ENCODE measurements at places on chromosomes 4 and X.
A peak's percentile ranks its signal among the peaks of the same experiment; 100 is the strongest.

GRCh38 chr4:142355421-142355930, 490.6 kb downstream of the INPP4B start:
- no peak overlapping the region for H3K4me3 ChIP-seq
- H3K27ac ChIP-seq: no peak overlapping the region
- no peak for DNase-seq
- H3K4me1 ChIP-seq: no peaks in the 10 kb centered on the region

GRCh38 chrX:69507500-69507789, 3.3 kb downstream of the NALF2 start:
- no peak overlapping the region for H3K4me3 ChIP-seq
- H3K36me3 ChIP-seq: peaks cover 25% of the 10 kb centered on the region
- no peaks in the 10 kb centered on the region for H3K27me3 ChIP-seq
- H3K27ac ChIP-seq: no peak overlapping the region

DNA sequence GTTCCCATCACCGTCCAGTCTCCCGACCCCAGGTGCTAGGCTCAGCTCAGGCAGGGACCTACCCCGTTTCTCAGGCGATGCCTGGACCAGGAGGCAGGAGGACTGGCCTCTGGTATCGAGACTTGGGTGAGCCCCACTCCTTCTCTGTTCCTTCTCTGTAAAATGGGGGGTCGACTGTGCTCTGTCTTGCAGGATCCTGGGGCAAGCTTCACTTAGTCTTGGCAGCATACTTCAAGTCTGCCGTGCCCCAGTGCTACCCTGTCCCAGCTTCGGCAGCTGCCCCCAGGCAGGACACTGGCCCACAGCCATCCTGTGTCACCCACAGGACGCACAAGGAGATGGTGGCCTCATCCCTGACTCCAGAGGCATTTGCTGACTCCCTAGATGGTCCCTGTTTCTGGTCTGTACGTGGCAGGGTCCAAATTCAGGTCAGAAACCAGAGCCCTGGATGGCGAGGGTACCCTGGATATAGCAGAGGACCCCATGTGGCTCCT, 7.0 kb upstream of the HAUS7 start:
- peaks cover 3% of the 10 kb centered on the region for H3K27me3 ChIP-seq
- DNase-seq: no peak
- no peak overlapping the region for H3K4me3 ChIP-seq
- H3K27ac ChIP-seq: no peak overlapping the region

DNA sequence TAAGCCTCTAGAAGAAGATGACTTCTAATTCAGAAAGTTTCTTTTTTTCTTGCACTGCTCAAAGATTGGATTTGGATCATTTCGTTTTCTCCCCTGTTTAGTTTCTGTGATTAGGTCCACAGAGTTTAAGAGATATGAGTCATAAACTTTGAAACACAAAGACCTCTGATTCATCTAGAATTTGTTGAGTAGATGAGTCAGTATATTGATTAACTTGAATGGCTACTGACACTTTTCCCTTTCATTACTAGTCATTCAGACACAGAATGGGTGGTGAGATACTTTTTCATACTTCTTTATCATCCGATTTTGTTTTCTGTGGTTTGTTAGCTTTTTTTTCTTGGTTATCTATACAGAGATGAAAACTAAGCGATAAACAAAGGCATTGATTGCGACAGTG, 34.1 kb upstream of the AFF2 start:
- no peaks in the 10 kb centered on the region for H3K4me1 ChIP-seq
- no peak overlapping the region for H3K27ac ChIP-seq
- no peaks in the 10 kb centered on the region for H3K27me3 ChIP-seq
- no peak overlapping the region for H3K4me3 ChIP-seq
- no peak for DNase-seq

- no peak overlapping the region for H3K27ac ChIP-seq
- no peak for DNase-seq
- no peak overlapping the region for H3K4me3 ChIP-seq
- no peaks in the 10 kb centered on the region for H3K4me1 ChIP-seq
- peaks cover 66% of the 10 kb centered on the region for H3K36me3 ChIP-seq
- H3K27me3 ChIP-seq: no peaks in the 10 kb centered on the region
Measured at GRCh38 chr4:1938027-1938426, 66.8 kb downstream of the NSD2 start.

- H3K4me3 ChIP-seq: no peak overlapping the region
- peaks cover 4% of the 10 kb centered on the region for H3K36me3 ChIP-seq
- H3K4me1 ChIP-seq: no peaks in the 10 kb centered on the region
- H3K27ac ChIP-seq: no peak overlapping the region
- no peak for DNase-seq
- no peaks in the 10 kb centered on the region for H3K27me3 ChIP-seq
Measured at GRCh38 chrX:2162695-2163094, 338.1 kb downstream of the DHRSX start.

DNA sequence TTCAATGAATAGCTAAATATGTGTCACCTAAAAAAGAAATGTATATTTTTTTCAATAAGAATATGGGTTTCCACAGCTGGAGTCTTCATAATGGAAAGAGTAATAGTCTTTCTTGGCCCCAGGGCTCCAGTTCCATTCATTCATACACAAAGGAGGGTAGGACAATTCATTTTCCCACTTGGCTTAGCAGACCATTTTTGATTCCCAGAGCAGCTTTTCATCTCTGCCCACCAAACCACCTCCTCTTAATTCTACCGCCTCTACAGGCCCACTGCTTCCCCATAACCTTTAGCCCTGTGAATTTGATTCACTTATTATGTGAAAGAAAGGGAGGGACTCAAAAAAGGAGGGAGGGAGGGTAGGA, 129.9 kb upstream of the PAK3 start:
- H3K27ac ChIP-seq: no peak overlapping the region
- DNase-seq: no peak
- no peaks in the 10 kb centered on the region for H3K27me3 ChIP-seq
- peaks cover 19% of the 10 kb centered on the region for H3K4me1 ChIP-seq

GRCh38 chr4:16290681-16291420, 64.6 kb upstream of the TAPT1 start:
- H3K27ac ChIP-seq: no peak overlapping the region
- H3K4me3 ChIP-seq: no peak overlapping the region
- H3K27me3 ChIP-seq: no peaks in the 10 kb centered on the region
- H3K36me3 ChIP-seq: no peaks in the 10 kb centered on the region
- no peaks in the 10 kb centered on the region for H3K4me1 ChIP-seq
- DNase-seq: no peak

DNA sequence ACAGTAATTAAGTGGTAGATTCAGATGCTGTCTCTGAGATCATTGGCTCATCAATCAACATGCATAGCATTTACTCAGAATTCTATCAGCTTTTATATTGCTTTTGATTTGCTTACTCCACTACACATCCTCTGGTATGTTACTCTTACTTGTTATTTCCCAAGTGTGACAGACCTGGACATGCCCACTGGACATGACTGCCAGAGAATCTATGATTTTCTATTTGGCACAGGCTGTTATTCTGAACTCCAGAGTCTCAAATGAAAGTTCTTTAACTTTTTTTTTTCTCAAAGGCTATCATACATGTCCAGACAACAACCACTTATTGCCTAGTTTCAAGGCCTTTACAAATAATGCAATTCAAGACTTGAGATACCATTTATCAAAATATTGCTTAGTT, 116.1 kb upstream of the ARHGAP24 start:
- no peak for DNase-seq
- no peak overlapping the region for H3K4me3 ChIP-seq
- no peaks in the 10 kb centered on the region for H3K27me3 ChIP-seq
- H3K27ac ChIP-seq: no peak overlapping the region
- H3K4me1 ChIP-seq: no peaks in the 10 kb centered on the region

- H3K27me3 ChIP-seq: no peaks in the 10 kb centered on the region
- no peaks in the 10 kb centered on the region for H3K4me1 ChIP-seq
- no peak for DNase-seq
- H3K4me3 ChIP-seq: no peak overlapping the region
- H3K27ac ChIP-seq: no peak overlapping the region
Measured at GRCh38 chr4:115648786-115649185, 535.4 kb upstream of the NDST4 start.

DNA sequence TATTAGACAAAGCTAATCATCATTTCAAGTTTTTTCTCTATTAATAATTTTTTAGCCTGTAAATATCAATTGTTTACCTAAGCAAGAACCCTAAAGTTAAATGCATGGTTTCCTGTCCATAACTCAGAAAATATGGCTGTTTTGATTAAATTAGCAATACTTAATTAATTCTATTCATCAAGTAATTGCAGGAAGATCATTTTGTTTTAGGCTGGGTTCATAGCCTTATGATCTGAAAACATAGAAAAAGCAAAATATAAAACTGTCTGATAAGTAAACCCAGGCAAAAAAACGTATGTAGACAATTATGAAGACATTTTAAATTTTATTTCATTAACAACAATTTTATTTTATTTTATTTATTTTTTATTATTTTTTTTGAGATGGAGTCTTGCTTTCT, 219.1 kb downstream of the EVC2 start:
- H3K36me3 ChIP-seq: peaks cover 19% of the 10 kb centered on the region
- no peak overlapping the region for H3K4me3 ChIP-seq
- H3K27ac ChIP-seq: no peak overlapping the region
- DNase-seq: no peak
- H3K27me3 ChIP-seq: no peaks in the 10 kb centered on the region

- H3K4me1 ChIP-seq: no peaks in the 10 kb centered on the region
- H3K36me3 ChIP-seq: no peaks in the 10 kb centered on the region
- H3K27me3 ChIP-seq: no peaks in the 10 kb centered on the region
- no peak overlapping the region for H3K27ac ChIP-seq
Measured at GRCh38 chr4:52670121-52670520, 11.0 kb upstream of the USP46 start.

GRCh38 chr4:42747971-42748370, 91.1 kb upstream of the ATP8A1 start:
- no peaks in the 10 kb centered on the region for H3K36me3 ChIP-seq
- H3K4me3 ChIP-seq: no peak overlapping the region
- 0 out of 2 replicates have a peak, but pooled peaks cover 3% of the 10 kb centered on the region for H3K4me1 ChIP-seq
- DNase-seq: no peak
- H3K27ac ChIP-seq: no peak overlapping the region

DNA sequence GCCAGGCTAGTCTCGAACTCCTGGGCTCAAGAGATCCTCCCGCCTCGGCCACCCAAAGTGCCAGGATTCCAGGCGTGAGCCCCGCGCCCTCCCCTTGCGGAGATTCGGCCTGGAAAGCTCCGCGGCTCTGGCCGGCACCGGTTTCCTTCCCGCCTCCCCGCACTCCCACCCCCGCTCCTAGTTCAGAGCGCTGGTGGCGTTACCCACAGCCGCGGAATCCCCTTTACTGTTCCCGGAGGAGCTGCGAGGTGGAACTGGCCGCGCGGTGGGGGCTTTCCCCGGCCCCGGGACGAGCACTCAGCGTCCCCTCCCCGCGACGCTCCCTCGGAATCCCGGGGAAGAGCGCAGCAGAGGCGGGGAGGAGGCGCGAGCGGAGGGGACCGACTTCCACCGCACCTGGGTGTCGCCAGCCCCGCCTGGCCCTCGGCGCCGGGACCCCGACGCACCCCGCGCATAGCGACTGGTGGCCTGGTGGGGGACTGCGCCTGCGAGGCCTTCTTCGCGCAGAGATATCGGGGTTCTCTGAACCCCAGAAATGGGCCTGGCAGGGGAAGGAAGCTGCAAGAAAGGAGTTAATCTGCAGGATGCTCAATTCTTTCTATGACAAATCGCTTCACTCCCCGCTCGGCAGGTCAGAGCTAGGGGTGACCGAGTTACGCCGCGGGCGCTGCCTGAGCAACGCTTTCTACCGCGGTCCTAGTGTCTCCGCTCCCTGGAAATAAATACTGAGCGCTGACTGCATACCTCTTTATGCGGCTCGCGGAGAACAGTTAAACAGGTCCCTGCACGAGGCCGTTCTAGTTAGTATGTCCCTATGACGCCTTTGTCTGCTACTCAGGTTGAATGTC, 14.6 kb upstream of the SLC25A4 start:
- peaks cover 2% of the 10 kb centered on the region for H3K36me3 ChIP-seq
- no peaks in the 10 kb centered on the region for H3K4me1 ChIP-seq
- H3K27me3 ChIP-seq: peaks cover 8% of the 10 kb centered on the region

DNA sequence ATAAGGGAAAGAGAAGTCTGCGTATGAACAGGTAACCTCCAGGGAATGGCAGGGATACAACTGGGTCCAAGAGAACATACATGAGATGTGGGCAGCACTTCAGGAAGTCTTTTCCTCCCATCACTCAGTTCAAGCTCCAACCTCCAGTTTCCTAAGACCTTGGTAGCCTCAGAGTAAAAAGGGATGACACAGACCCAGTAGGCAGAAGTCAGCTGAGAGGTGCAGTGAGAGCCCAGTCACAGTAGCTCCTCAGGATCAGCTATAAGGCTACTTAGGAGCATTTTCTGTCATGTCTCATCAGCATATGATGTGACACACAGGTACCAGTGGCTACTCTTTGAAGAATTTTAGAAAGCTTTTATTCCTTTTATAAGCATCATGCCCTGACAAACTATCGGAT, 12.5 kb upstream of the STS start:
- H3K27me3 ChIP-seq: no peaks in the 10 kb centered on the region
- no peak for DNase-seq
- no peaks in the 10 kb centered on the region for H3K36me3 ChIP-seq
- H3K27ac ChIP-seq: no peak overlapping the region
- H3K4me3 ChIP-seq: no peak overlapping the region

- H3K4me1 ChIP-seq: no peaks in the 10 kb centered on the region
- H3K27me3 ChIP-seq: peaks cover 14% of the 10 kb centered on the region
- no peaks in the 10 kb centered on the region for H3K36me3 ChIP-seq
Measured at GRCh38 chrX:17374619-17375366, at the start of gene NHS. Gene NHS, plus strand, starts transcription at chrX:17375200. Its CDS starts 558 bp downstream, at chrX:17375758.

DNA sequence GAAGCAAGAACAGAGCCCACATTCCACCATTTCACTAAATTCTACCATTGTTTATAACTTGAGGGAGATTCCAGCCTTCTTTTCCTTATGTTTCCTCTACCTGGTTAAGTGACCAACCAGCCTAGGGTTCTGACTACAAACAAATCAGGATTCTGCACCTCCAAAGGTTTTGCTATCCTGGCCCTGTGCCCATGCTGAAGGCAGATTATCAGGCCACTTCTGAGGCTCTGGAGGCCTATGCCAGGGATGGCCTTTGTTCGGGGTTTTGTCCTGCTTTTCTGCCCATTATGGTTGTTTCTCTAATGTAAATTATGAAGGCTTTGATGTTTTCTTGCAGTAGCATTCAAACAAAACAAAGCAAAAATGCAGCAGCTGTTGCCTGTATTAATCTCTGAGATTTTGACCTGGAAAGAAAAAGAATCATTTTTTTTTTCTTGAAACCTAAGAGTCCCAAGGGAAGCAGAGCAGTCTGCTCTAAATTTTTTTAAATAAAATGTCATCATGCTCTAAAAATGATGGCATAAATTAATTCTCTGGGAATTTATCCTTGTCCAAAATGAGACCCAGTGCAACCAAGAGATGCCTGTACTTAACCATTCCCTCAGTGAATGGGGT, 55.6 kb downstream of the RNF150 start:
- no peak overlapping the region for H3K4me3 ChIP-seq
- no peaks in the 10 kb centered on the region for H3K36me3 ChIP-seq
- no peaks in the 10 kb centered on the region for H3K27me3 ChIP-seq

GRCh38 chr4:113336556-113336955, 287.1 kb downstream of the ANK2 start:
- H3K27me3 ChIP-seq: no peaks in the 10 kb centered on the region
- peaks cover 2% of the 10 kb centered on the region for H3K4me1 ChIP-seq
- H3K4me3 ChIP-seq: no peak overlapping the region
- DNase-seq: no peak

- peaks cover 2% of the 10 kb centered on the region for H3K4me1 ChIP-seq
- H3K36me3 ChIP-seq: peaks cover 44% of the 10 kb centered on the region
- H3K4me3 ChIP-seq: no peak overlapping the region
- no peaks in the 10 kb centered on the region for H3K27me3 ChIP-seq
Measured at GRCh38 chr4:87677731-87678130, 27.7 kb downstream of the DMP1 start.

- no peak for DNase-seq
- peak overlapping the region; percentile 9 for H3K4me3 ChIP-seq
- no peaks in the 10 kb centered on the region for H3K27me3 ChIP-seq
- no peak overlapping the region for H3K27ac ChIP-seq
- peaks cover 62% of the 10 kb centered on the region for H3K36me3 ChIP-seq
Measured at GRCh38 chr4:122832732-122833131, 6.1 kb downstream of the FGF2 start.
